ENCODE measurements at places on chromosomes 5 and 9.

DNA sequence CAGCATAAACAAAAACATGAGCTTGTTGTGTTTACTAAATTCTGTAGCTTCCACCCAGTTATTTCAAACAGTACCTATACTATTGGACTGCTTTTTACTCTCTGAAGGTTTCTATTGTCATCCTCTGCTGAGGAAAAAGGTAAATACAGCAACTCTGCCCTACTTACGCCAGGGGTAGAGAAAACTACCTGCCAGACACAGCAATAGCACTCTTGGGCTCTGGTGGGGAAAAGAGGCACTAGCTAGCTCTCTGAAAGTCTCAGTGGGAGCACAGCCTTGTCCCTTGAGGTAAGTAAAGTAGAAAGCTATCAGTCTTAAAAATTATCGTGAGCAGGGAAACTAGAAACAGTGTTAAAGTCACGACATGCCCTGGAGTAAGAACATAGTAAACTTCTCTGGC, 3.7 kb downstream of the HCN1 start:
- no peak for DNase-seq

DNA sequence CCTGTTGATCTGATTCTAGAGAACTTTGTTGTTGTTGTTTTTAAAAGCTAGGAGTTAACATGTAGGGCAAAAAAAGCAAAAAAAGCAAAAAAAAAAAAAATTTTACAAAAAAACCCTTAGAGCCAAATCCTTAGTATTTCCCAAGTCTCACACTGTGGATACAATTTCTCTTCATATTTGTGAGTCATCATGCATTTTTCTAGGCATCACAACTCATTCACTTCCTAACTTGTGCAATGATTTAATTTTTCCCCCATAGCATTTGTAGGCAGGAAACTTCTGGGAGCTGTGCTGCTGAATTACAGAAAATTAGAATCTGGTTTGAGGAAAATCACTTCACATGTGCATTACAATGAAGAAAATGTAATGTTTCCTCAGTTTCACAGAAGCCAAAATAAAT, 91.9 kb downstream of the MARCHF3 start:
- no peak for DNase-seq

DNA sequence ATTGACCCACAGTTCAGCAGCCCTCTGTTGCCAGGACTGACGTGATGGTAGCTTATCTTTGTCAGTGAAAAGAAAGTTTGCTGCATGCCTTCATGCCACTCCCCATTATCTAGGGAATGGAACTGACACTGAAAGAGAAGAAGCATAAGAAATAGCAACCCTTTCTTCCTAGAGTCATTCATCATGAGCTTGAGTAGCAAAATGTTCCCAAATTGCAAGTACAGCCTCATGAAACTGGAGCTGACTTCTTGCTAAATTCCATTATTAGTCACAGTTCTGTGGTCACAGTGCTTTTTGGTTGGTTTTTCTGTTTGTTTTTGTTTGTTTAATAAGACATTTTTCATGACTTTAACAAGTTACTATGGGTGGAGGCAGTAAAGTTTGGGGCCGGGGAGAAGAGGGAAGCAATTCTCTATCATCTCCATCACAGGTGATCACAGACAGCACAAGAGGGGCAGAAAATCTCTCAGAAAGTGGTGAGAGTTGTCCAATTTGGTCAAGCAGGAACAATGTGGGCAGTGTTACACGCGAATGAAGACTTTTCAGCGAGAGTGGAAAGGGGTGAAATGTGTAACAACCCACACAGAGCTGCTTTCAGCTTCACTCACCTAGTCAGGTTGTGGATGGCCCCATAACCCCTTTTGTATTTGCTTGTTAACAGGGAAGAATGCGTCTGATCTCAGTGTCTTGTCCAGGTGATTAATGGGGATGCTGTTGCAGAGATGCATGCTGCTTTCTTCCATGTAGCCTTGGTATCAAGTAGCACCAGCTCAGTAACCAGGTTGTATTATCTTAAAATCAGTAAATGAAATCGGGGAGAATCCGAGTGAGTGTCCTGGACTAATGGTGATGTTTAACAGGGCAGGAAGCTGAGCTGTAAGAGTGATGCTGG, 440.4 kb downstream of the DMRT2 start:
- DNase-seq = no peak

GRCh38 chr9:88947581-88948573, 43.4 kb upstream of the S1PR3 start:
- no peak for DNase-seq

DNA sequence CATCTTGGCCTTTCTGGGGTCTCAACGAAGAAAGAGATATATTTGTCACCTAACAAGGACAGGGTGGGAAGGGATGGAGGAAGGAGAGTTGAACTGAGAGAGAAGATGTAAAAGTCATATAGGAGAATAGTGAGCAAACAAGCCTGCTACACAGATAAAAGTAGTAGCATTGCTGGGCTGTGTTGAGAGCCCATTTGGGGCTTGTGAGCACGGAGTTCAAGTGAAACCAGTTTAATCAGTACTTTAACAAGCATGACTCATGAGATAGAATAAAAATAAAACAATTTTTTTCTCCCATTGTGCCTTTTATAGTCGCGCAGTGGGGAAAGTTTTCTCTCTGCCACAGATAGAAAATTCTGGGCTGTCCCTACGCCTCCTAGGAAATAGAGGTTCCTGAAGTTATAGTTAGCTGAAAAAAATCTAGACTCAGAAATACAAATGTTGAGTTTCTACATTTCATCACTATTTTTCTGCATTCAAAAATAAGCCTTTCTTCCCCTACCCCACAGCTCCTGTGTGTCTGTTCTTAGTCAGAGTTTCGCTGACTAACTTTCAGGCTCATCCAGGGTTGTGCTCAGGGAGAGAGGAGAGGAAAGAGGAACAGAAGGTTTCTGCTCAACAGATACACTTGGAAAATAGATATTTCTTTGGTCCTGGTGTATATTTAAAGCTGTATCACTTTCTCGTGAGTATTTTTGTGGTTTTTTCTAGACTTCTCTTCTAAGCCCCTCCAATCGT, 395.8 kb upstream of the ADAMTSL1 start:
- no peak for DNase-seq

GRCh38 chr5:160083501-160083900, 35.7 kb downstream of the PWWP2A start:
- DNase-seq = no peak

DNA sequence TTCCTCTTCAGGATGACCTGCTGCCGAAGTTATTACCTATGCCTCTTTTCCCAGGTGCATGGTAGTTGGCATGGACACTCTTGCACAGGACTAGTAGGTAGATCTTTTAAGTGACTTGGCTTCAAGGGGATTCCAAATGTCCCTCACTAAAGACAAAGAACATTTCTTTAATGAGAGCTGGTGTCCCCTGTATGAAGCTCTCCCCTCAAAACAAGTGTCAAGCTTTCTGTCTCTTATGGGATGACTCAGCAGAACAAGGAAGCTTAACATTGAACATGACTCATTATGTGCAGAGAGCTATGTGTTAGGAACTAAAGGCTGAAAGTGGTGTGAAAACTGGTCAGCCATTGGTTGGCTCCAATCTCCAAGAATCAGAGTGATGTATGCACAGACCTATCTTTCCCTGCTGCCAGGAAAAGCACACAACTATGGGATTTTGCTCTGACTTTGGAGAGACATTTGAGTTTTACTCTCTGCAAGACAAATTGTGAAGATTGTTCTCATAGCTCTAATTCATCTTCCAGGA, 120.5 kb downstream of the PRDM6 start:
- DNase-seq = no peak

DNA sequence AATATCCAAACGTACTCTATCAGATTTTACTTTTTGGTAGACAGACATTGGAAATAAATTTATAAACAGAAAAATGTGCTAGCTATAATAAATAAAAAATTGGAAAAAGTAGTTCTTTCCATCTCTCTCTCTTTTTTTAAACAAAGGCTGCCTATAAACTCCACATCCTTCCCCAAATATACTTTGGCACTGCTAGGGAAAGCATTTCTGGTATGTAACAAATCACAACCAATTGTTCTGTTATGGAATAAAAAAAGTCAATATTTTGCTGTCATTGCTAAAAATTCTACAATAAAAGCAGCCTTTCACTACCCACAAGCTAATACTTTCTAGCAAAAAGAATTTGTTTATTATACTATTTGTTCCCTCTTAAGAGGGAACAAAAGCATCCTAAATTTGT, 169.2 kb upstream of the TARS1 start:
- DNase-seq = no peak

GRCh38 chr9:78510035-78510434, 213.1 kb downstream of the PSAT1 start:
- DNase-seq = no peak

- DNase-seq = no peak
Observed at GRCh38 chr5:99724732-99725290, 796.0 kb upstream of the CHD1 start.

DNA sequence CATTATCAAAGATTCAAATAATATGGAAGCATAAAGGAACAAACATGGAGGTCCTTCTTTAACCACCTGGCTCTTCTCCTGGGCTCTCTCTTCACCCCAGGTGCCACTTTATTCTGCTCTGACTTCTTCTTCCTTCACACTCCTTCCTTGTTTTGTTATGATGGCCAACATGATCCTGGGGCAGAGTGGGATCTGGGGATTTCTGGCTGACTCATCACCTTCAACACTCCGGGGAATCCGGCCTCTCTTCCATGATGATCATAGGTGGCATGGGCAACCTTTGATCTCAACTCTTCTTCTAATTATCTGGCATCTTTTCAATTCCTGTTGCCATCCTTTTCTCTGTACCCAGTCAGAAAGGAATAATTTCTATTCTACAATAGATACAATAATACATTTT, 62.1 kb upstream of the TRPC7 start:
- no peak for DNase-seq

- DNase-seq = no peak
Observed at GRCh38 chr5:29037716-29038115, 1999.3 kb upstream of the CDH9 start.

- DNase-seq = no peak
Observed at GRCh38 chr5:56995596-56995995, 43.7 kb upstream of the MIER3 start.

- DNase-seq = no peak
Observed at GRCh38 chr5:149903404-149903803, 41.2 kb downstream of the PDE6A start.

DNA sequence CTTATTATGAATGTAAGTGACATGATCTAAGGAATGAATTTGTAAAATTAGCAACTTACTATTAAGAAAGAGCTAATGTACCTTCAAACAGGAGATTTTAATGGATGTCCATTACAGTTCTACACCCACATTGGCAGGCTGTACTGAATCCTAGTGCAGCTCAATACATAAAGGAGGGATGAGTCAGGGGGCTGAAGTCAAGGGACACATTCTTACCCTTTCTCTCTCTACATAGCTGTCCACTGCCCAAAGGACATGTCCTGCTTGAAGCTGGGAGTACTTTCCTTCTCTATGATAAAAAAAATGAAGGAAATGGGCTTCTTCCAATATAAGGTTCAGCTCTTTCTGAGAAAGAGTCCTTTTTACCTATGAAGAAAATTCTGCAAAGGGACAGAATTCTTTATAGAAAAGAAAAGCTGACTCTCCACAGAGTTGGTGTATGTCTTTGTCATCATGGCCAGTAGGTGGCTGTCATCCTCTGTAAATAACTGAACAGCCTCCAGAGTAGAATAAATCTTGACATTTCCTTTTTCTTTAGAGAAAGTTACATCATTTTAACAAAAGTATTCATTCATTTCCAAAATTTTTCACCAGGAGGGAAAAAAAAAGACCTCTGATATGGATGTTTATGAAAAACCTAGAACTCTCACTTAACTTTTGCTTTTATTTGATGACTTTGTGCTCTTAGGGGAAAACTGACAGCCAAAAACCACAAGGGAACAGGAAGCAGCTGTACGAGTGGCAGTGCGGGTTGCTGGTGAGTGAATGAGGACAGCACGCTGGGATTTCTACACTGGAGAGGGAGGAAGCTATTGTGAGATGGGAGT, 13.1 kb upstream of the IFNA14 start:
- DNase-seq = no peak

DNA sequence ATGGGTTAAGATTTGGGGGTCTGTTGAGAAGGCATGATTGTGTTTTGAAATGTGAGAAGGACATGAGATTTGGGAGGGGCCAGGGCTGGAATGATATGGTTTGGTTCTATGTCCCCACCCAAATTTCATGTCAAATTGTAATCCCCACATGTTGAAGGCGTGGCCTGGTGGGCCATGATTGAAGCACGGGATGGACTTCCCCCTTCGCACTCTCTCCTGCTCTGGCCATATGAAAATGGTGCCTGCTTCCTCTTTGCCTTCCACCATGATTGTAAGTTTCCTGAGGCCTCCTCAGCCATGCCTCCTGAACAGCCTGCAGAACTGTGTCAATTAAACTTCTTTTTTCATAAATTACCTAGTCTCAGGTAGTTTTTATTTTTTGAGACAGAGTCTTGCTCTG, 14.7 kb upstream of the NOTCH1 start:
- no peak for DNase-seq

DNA sequence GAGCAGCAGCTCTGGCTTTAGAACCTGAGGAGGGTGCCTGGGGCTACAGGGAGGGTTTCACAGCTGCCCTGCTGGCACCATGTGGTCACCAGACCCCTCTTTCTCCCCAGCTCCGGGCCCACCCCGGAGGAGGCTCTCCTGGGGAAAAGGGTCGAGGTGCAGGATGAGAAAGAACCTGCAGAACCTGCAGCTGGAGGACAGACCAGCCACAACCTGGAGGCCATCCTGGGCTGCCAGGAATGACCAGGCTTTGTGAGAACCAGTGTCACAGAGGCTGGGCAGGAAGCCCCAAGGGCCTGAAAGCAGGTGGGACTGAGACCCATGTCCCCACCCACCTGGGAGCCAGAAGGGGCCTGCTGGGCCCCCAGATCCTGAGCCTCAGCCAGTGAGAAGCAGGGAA, 23.0 kb downstream of the SEMA4D start:
- DNase-seq = no peak

DNA sequence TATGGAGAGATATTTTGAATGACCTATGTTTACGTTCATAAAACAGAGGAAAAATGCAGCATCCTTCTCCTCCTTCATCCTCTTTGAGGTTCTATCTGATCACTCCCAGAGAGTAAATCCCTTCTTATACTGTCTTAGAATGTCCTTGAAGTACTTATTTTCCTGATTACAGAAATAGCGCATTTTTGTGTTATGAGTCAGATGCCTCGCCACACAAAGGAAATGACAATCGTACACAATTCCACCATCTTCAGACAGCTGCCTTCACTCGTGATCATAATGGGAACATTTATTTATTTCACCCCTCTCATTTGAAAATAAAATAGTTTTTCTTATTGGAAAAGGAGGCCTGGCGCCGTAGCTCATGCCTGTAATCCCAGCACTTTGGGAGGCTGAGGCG, 2.4 kb upstream of the GLT6D1 start:
- no peak for DNase-seq

- no peak for DNase-seq
Observed at GRCh38 chr5:168755548-168756093, 176.5 kb upstream of the PANK3 start.

GRCh38 chr5:29984156-29984540, 1209.3 kb upstream of the CDH6 start:
- DNase-seq = no peak

DNA sequence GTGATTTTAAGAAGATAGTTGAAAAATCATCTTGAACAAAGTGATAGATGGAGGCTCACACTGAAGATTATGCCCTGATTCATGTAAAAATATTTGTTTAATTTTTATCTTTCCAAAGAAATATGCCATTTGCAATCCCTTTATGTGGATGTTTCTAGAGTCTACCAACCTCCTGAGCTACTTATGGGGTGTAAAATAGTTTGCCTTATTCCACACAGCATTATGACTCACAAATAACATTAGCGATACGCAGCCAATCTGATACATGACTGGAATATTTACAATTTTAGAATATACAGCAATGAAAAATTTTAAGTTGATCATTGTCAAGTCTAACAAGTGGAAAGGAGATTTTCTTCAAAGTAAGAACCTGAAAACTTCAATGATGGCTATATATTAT, 327.5 kb downstream of the EDIL3 start:
- DNase-seq = no peak

- no peak for DNase-seq
Observed at GRCh38 chr9:121772600-121773285, 121.3 kb downstream of the DAB2IP start.
